Kidney (tissue), 22 donors: ENCODE measurements at places on chromosomes 7 and 10. TPM values are rescaled to one million over a fixed set of nuclear protein-coding genes. Genes with fewer than 3 reads are reported as not detected.

The TAS2R41 gene
- total RNA-seq: not detected

The CTTNBP2 gene
- total RNA-seq: 41.1 TPM

The TRPV5 gene
- total RNA-seq: 1.4 TPM

The NRAP gene
- total RNA-seq: not detected

The OPN1SW gene
- total RNA-seq: not detected

The PNLIPRP2 gene
- total RNA-seq: not detected

The SORBS1 gene
- total RNA-seq: 91.7 TPM

The AKR1D1 gene
- not detected for total RNA-seq

The ITPRID1 gene
- not detected for total RNA-seq

The PRSS1 gene
- total RNA-seq: not detected

The FZD8 gene
- total RNA-seq: 18.8 TPM

The SPDYE2 gene
- total RNA-seq: 0.50 TPM

The GGCT gene
- total RNA-seq: 23.8 TPM

The COBL gene
- 42.7 TPM for total RNA-seq

The GBF1 gene
- total RNA-seq: 53.3 TPM

The SHLD2 gene
- total RNA-seq: 36.9 TPM

The AOAH gene
- 24.7 TPM for total RNA-seq

The FEZF1 gene
- total RNA-seq: not detected

The BAIAP2L1 gene
- total RNA-seq: 18.8 TPM

The CUBN gene
- total RNA-seq: 14.8 TPM

The OR2A1 gene
- not detected for total RNA-seq

The MKRN1 gene
- 106 TPM for total RNA-seq

The SSC4D gene
- 2.1 TPM for total RNA-seq

The AVL9 gene
- 39.9 TPM for total RNA-seq

The PITX3 gene
- total RNA-seq: not detected

The ANKRD26 gene
- total RNA-seq: 9.3 TPM

The NEUROG3 gene
- not detected for total RNA-seq

The CTBP2 gene
- 111 TPM for total RNA-seq

The ZPBP gene
- 0.22 TPM for total RNA-seq

The LRRC17 gene
- 4.0 TPM for total RNA-seq

The AGAP9 gene
- 10.3 TPM for total RNA-seq

The FAM221A gene
- 8.6 TPM for total RNA-seq

The AKR1C8 gene
- 0.66 TPM for total RNA-seq

The TPK1 gene
- 15.5 TPM for total RNA-seq

The MKI67 gene
- total RNA-seq: 2.4 TPM

The VKORC1L1 gene
- total RNA-seq: 18.0 TPM

The ANKRD61 gene
- 0.19 TPM for total RNA-seq

The UBTD1 gene
- 17.4 TPM for total RNA-seq

The PDK4 gene
- total RNA-seq: 45.0 TPM

The EGFR gene
- 61.3 TPM for total RNA-seq

The NME8 gene
- 0.44 TPM for total RNA-seq

The TACC2 gene
- total RNA-seq: 81.0 TPM

The COL1A2 gene
- total RNA-seq: 149 TPM

The PRSS37 gene
- not detected for total RNA-seq
